ENCODE measurements at places on chromosomes 6 and 20.

DNA sequence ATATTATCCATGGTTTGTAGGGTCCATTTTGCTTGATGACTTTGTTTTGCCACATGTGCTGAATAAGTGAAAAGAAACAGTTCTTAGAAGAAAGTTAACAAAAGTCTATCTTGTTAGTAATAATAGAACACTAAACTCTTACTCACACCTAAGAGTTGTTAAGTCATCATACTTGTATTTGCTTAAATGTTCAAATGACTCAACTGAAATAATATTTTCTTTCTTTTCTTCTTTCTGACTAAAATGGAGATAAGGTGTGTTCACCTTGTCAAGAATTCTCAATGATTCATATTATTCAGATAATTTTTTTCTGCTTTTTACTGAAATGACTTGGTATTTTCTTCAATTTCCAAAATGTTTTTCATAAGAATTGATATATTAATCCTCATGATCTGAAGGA is 327.2 kb downstream of the HTR1B start:
- DNase-seq, result no peak

DNA sequence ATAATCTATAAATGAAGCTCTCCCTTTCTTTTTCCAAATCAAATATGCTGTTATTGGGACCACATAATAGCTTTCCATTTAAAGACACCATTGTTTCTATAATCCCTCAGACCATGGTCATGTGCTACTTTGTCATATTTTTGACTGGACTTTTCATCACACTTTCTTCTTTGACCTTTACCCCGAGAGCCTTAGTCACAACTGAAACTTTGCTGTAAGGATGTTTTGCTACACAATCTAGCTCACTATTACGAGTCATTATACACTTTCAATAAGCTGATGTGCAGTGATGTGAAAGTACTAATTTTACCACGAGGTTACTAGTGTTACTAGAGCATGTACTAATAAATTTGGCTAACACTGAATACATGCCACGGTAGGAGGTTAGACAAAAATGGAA is 367.2 kb upstream of the RUNX2 start:
- DNase-seq, result no peak

GRCh38 chr20:20733943-20734342 is 21.5 kb upstream of the RALGAPA2 start:
- no peak for DNase-seq

DNA sequence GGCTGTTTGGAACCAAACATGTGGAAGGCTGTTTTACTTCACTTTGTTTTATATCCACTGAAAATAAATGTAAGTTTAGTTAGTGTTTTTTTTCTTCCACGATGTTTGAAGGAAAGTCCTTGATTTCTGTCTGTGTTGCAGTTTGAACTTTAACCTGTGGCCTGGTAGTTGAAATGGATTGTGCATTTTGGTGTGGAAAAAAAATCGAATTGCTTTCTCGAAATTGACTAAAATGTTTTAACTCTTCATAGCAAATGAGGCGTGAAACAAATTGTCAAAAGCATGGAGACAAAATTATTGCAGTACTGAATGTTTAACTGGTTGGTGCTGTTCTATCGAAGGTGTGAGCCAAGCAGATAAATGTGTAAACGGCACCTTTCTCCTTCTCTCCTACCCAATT is 24.5 kb downstream of the ARID1B start:
- no peak for DNase-seq

GRCh38 chr6:28693751-28694443 is 168.2 kb downstream of the GPX5 start:
- no peak for DNase-seq

DNA sequence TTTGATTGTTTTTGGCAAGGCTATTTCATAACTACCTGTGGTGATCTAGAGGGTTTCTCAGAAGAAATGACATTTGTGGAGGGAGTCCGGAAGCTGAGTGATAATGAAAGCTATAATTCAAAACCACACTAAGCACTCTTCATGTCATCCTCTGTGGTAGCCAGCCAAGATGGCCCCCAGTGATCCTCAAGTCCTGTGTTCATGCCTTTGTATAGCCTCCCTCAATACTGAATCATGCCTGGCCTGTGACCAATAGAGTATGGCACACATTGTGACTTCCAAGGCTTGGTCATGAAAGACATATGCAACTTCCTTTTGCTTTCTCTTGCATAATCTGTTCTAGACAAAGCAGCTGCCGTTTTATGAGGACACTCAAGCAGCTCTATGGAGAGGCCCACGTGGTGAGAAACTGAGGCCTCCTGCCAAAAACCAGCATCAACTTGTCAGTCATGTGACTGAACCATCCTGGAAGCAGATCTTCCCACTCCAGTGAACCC is 12.8 kb upstream of the DNAAF9 start:
- no peak for DNase-seq

GRCh38 chr6:95596021-95596420 is 18.7 kb downstream of the MANEA start:
- DNase-seq, result no peak

DNA sequence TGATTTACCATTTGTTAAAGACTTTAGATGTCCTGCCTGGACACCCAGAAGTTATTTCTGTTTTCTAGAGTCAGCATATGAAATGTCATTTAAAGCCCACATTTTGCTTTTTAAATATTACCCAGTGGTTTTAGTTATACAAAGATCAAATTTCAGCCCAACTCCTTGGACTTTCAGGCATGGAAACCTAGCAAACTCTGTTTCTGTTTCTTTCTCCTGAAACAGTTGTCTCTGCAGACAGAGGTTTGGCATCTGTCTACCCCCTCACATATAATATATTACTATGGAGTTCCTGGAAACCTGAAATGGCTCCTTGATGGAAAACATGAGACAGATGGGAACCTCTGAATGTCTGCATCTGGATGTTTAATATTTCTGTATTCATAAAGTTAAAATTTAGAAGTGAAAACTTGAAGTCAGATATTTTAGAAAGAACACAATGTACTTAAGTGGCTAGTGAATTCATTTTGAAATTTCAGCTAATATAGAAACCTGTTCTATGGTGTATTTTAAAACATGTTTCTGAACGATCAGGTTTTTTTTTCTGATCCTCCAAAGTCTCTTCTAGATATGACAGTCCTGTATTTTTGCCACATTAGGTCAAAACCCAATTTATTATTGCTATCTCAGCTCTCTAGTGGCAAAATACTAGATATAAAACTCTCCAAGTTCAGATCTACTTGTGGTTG is 743.3 kb downstream of the CD109 start:
- DNase-seq, result no peak

DNA sequence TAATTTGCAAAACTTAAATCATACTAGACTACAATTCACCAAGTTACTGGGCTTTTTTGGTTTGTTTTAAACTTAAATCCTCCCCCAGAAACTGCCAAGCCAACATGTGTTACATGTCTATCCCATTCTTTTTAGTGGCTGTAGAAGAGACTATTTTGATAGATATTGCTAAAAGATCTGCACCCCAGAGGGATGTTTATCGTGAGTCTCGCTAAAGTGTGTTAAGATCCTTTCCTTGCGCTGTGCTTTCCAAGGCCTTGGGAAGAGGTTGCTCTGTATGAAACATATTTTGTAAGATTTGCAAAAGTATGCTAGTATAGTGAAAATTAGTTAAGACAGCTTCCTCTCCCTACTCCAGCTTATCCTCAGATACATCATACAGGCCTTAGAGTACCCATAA is 63.0 kb downstream of the GPX5 start:
- no peak for DNase-seq

- no peak for DNase-seq
Measured at GRCh38 chr6:5457983-5458683, 196.8 kb downstream of the FARS2 start.

DNA sequence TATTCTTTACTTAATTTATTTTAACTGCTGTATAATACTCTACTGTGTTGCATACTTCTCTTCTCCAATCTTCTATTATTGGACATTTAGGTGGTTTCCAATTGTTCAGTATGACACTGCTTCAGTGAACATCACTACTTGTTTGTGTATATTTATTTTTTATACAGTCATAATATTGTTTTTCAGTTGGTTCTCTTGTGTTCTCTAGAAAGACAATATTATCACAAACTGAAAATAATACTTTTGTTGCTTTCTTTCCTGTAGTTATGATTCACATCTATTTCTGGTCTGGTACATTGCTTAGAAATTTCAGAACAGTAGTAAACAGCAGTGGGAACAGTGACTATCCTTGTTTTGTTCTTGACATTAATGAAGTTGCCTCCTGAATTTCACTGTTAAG is 62.8 kb upstream of the GTSF1L start:
- no peak for DNase-seq

Data from stimulated activated CD8-positive, alpha-beta memory T cell treated with anti-CD3 and anti-CD28 coated beads, Interleukin-7, amount 100 ng/mL, for 24 hours (primary cell).